ENCODE measurements at places on chromosomes 6 and 20. TPM values are rescaled to one million over a fixed set of nuclear protein-coding genes. Genes with fewer than 3 reads are reported as not detected.

ANKRD66 gene
- not detected for total RNA-seq

SASH1 gene
- 138 TPM for total RNA-seq

DUSP15 gene
- 2.1 TPM for total RNA-seq

GRCh38 chr6:158219228-158219627, 51.1 kb downstream of the GTF2H5 start:
- no peak for DNase-seq

GRCh38 chr20:52193133-52193532, 1.6 kb upstream of the ZFP64 start:
- DNase-seq: no peak

DNA sequence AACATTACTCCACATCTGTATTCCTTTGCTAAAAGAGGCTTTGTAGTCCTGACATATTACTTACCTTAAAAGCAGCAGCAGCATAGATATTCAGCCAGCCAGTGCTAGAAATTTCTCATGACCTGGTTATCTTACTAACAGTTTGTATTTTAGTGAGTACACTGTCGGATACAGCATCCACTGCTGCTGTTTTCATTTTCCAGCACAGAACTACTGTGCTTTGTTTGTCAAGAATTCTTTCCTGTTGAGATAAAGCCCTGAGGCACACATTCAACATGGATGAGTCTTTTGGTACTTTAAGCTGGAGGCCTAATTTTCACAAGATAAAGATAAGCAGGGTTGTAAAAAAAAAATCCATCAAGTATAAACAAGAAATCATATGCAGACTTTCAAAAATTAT, 311.2 kb upstream of the OPRM1 start:
- no peak for DNase-seq
